Activated naive CD4-positive, alpha-beta T cell (primary cell): ENCODE measurements at places on chromosomes 11 and 22.

GRCh38 chr11:96234866-96235441 is 108.0 kb downstream of the MAML2 start:
- no peak for DNase-seq

DNA sequence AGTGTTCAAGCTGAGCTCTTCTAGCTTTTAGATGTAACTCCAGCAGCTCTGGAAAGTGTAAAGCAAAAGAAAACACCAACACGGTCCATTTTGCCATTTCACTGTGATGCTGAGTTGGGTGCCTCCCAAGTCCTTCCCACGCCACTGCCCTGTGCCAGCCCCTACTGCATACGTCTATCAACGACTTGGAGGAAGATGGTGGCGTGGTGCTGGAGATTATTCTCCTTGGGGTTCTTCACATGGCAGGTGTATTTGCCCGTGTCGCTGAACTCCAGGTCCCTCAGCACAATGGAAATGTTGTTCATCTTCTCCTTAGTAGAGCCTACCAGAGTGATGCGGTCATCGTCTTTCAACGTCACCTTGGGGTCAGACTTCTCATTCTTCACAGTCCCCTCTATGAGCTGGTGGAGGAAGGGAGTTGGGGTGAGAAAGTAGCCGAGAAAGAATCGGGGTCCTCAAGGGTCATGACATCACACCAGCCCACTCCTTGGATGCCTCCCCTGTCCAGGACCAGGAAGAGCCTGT is 8.9 kb downstream of the SCN4B start:
- DNase-seq: no peak

DNA sequence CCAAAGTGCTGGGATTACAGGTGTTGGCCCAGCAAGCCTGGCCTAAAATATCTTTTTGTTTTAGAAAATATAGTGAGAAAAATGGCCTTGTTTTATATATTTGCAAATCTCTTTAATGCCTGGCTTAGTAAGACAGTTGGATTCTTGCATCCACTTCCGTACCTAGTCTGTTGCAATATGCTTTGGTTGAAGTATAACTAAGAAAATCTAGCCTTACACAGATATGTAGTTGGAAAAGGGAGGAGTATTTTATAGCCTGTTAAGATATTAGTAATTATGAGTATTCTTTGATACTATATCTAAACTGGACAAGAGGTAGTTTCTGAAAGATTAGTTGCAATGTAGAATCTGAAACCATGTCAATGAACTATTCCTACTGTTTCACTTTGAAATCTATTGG is 65.1 kb downstream of the ZNRF3 start:
- DNase-seq: no peak

- DNase-seq: no peak
Measured at GRCh38 chr11:86435711-86436110, 61.0 kb downstream of the CCDC81 start.

DNA sequence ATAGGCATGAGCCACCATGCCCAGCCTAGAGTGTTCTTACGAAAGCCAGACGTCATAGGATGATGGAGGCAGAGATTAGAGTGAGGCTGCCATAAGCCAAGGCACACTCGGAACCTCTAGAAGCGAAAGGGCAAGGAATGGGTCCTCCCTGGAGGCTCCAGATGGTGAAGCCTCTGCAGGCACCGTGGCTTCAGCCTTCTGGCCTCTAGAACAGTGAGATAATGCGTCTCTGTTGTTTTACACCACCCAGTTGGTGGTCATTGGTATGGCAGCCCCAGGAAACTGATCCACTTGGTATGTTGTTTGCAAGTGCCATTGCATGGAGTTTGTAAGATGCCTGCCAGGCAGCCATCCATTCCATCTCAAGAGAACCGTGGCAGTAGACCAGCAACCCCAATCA is 791.0 kb downstream of the TBC1D22A start:
- DNase-seq: no peak
